Posterior cingulate gyrus (tissue), 11 donors: ENCODE measurements at places on chromosomes 16 and 17.

DNA sequence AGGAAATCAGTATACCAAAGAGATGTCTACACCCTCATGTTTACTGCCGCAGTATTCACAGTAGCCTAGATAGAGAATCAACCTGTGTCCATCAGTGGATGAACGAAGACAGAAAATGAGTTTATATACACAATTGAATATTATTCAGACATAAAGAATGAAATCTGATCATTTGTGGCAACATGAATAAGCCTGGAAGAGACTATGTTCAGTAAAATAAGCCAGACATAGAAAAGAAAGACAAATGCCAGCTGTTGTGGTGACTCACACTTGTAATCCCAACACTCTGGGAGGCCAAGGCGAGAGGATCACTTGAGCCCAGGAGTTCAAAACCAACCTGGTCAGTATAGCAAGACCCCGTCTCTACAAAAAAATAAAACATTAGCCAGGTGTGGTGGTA, 16.1 kb downstream of the NUDT16L1 start:
- DNase-seq = no peak

- DNase-seq = no peak
These were observed 125.9 kb upstream of the HS3ST3A1 start for GRCh38 chr17:13727441-13728171.

GRCh38 chr17:39962642-39963220, at the start of gene GSDMA:
TSS of gene GSDMA (plus strand) at chr17:39963004. CDS start at chr17:39965688, 2,684 bp downstream.
- no peak for DNase-seq

- DNase-seq = no peak
These were observed 297.3 kb downstream of the ABCC12 start for GRCh38 chr16:47858333-47858982.

GRCh38 chr17:68906638-68907037, 48.6 kb downstream of the ABCA8 start:
- DNase-seq = no peak

- peak; percentile 82 for DNase-seq
These were observed 68.8 kb downstream of the LMF1 start for GRCh38 chr16:901715-902601.

DNA sequence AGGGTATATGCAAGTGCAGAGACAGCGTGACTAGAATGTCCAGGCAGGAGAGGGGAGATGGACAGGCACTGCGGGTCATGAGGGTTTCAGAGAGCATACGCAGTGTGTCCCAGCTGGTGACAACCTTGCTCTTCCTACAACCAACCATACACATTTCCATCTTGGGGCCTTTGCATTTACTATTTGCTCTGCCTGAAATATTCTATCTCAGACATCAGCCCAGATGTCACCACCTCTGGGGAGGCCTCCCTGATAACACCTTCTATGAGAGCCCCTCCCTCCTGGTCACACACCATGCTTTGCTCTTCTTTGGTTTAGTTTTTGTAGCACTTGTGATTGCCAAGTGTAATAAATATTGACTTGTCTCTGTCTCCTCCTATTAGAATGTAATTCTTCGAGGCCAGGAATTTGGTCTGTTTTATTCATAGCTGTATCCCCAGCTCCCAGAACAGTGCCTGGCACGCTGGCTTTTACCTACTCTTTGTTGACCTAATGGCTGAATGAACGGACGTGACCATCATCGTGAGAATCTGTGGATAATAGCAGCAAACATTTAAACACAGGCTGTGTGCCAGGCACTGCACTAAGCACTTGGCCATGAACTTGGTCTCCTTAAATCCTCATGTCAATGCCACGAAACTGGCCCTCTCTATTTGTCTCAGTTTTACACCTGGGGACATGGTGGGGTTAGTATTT, 51.9 kb downstream of the PLCG2 start:
- DNase-seq = no peak

- DNase-seq = no peak
These were observed 241.0 kb downstream of the GSG1L start for GRCh38 chr16:27822529-27822928.

DNA sequence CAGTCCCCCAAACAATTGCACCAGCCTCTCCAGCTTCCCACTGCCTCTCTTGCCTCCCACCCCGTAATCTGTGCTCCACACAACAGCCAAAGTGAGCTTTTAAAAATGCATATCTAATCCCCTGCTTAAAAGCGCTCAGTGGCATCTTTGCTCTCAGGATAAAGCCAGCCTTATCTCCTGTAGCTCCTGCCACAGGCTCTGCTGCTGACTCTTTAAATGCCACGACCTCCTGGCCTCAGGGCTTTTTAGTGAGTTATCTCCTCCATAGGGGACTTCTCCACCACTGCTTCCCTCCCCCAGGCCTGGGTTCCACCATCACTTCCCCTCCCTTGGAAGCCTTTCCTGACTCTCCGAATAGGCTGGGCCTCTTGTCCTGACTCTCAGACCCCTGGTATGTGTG, 98.6 kb downstream of the GNAO1 start:
- no peak for DNase-seq

- no peak for DNase-seq
These were observed 29.1 kb upstream of the TNS4 start for GRCh38 chr17:40530531-40530994.

DNA sequence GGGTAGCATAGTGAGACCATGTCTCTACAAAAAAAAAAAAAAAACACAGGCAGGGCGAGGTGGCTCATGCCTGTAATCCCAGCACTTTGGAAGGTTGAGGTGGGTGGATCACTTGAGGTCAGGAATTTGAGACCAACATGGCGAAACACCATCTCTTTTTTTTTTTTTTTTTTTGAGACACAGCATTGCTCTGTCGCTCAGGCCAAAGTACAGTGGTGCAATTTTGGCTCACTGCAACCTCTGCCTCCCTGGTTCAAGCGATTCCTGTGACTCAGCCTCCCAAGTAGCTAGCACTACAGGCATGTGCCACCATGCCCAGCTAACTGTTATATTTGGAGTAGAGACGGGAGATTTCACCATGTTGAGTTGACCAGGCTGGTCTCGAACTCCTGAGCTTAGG, 5.1 kb downstream of the RAMP2 start:
- no peak for DNase-seq

GRCh38 chr16:55634193-55634592, 21.6 kb upstream of the SLC6A2 start:
- no peak for DNase-seq

GRCh38 chr16:2121853-2122252, 13.8 kb downstream of the PKD1 start:
- no peak for DNase-seq

GRCh38 chr17:16338391-16338790, 14.9 kb downstream of the CENPV start:
- no peak for DNase-seq

DNA sequence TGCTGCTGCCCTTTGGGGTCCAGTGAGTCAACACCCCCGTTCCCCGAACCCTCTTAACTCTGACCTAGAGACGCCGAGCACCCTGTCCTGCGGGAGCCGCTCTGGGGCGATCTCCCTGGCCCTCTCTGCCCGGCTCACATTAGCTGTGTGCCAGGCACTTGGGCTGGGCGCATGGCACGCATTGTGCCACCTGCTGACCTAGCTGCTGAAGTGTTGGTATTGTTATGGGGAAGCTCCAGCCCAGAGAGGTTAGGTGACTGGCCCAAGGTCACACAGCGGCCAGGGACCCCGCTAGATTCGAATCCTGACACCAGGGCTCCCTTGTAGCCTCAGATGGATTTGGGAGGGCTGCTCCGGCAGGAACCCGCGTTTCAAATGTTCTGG, 1.1 kb downstream of the HSD17B1 start:
- DNase-seq = no peak

GRCh38 chr16:7107436-7107835, 225.2 kb upstream of the RBFOX1 start:
- no peak for DNase-seq

DNA sequence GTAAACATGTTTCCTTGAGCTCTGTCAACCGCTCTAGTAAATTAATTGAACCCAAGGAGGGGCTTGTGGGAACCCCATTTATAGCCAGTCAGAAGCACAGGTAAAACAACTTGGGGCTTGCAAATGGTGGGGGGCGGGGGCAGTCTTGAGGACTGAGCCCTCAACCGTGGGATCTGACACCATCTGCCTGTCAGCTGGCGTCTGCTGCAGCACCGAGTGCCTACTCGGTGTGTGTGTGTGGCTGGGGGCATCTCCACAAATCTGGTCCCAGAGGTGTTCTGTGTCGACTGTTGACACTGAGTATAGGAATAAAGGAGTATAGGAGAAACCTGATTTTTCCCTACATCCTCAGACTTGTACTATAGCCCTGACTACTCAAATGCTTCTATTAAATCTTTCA, 20.6 kb downstream of the CREBBP start:
- no peak for DNase-seq

DNA sequence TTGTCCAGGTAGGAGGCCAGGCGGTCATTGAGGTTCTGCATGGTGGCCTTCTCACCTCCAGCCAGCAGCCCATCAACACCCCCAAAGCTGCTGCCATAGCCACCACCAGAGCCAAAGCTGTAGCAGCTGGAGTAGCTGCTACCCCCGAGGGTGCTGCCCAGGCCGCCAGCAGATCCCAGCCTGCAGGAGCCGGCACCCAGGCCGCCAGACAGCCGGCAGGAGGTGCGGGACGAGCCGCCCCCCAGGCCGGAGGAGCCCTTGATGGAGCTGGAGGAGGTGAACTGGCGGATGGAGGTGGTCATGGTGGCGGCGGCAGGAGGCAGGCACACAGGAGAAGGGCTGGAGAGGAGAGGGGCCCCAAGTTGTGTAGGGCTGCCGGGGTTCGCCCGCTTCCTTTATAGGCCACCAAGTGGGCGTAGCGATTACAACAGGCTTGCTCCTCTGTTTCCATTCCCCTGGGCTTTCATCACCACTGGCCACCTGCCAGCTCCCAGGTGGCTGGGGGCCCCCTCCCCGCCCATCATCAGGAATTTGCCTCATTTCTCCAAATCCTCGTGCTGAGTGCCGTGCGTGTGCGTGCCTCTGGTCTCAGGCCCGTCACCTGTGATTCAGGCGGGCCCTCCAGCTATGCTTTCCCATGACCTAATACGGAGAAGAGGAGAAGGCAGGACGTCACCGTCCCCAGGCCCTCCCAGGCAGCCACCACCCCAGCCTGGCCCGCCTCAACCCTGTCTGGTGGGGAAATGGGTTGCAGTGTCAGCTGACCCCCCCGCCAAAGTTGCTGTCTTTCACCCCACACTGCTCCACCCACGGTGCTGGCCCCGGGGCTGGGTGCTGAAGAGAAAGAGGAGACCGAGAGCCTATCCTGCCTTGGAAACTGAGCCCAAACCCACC, at the start of gene KRT17:
KRT17 (minus strand) TSS at position 368 of the 894 bp plus-strand sequence; CDS start at position 302, 66 bp downstream.
- DNase-seq = no peak

DNA sequence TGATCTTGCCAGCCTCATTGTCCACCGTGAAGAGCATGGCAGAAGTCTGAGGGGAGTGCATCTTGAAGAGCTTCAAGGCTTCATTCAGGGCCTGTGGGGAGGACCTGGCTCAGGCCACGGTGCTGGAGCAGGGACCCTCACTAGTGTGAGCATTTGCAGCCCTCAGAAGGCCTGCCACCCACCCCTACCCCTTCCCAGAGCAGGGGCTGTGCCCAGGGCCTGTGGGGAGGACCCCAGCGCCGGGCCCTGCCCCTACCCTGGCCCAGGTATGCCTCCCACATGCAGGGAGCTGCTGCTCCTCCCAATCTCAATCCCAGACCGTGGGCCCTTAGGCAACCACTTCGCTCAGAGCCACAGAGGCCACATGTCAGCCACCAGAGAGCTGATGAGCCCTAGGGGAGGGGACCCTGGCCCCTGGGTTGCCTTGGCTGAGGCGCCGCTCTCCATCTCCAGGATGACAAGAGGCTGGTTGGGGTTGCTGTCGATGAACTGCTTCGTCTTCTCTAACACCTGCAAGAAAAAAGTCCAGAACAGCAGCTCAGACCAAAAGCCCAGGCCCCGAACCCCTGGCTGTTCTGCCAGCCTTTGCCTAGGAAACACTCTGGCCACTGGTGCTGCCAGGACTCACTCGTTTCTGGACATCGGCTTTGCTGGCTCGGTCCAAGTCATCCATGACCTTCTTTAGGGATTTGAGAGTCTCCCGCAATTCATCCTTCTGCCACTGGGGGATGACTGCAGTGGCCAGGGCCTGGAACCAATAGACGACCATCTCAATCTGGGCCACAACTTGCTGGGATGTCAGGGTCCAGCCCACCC, 1.8 kb upstream of the EXOSC6 start:
- DNase-seq = no peak

- DNase-seq = peak; percentile 35
These were observed 230.4 kb downstream of the PARN start for GRCh38 chr16:14399378-14400284.

- no peak for DNase-seq
These were observed 196.8 kb downstream of the TOX3 start for GRCh38 chr16:52350031-52350642.

- peak; percentile 51 for DNase-seq
These were observed 250.8 kb upstream of the RPL38 start for GRCh38 chr17:73952480-73953205.

GRCh38 chr17:45307290-45308015, 9.4 kb downstream of the MAP3K14 start:
- no peak for DNase-seq

- no peak for DNase-seq
These were observed 203.3 kb upstream of the TBX2 start for GRCh38 chr17:61196302-61196704.

- no peak for DNase-seq
These were observed 48.9 kb downstream of the MYH3 start for GRCh38 chr17:10608244-10608643.

GRCh38 chr17:5741810-5742209, 157.5 kb upstream of the NLRP1 start:
- DNase-seq = no peak

DNA sequence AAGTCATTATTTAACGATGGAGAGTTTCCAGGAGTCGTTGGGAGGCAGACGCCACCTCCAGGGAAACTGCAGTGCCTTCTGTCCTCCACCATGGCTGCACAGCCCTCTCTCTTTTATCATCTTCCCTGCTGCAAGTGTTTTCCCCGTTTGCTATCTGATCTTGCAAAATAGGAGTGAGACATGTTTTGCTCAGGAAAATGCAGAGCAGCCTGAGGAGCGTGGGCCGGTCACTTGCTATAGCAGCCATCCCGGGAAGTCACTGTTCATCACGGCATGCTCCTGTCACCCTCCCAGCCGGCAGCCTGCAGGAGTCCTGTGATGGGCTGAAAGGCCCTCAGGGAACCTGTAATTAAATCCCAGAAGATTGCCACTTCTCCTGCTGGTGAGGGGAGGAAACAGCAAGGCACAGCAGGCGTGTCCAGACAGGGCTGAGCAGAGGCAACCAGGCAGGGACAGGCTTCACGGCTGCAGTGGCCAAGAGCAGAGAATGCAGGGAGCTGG, 143.1 kb downstream of the GSG1L start:
- peak; percentile 59 for DNase-seq

- no peak for DNase-seq
These were observed 79.0 kb downstream of the XYLT1 start for GRCh38 chr16:17391715-17392114.
